NCI-H1417 treated with DMSO at 0.1 percent for 48 hours (cell line): ENCODE measurements at places on chromosomes 5 and 9.

DNA sequence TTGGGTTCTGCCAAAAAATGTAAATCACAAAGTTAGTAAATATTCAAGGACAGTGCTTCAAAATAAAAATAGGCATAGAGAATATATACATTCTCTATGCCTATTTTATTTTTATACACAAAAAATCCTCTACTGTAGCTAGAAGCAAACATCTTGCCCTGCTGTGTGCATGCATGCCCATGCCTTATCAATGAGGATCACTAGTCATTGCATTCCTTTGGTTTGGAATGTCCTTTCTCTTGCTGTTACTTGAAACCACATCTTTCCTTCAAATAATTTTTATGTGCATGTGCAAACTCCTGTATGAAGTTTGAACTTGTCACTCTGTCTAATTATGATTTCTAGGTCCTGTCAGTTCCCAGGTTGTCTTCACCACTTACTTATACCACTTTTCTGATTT lies 278.9 kb upstream of the IZUMO3 start:
- no peak for DNase-seq

GRCh38 chr5:124528838-124529237 lies 217.6 kb downstream of the ZNF608 start:
- no peak for DNase-seq

- DNase-seq = no peak
Measured at GRCh38 chr9:74953235-74953751, 581 bp upstream of the C9orf40 start.

DNA sequence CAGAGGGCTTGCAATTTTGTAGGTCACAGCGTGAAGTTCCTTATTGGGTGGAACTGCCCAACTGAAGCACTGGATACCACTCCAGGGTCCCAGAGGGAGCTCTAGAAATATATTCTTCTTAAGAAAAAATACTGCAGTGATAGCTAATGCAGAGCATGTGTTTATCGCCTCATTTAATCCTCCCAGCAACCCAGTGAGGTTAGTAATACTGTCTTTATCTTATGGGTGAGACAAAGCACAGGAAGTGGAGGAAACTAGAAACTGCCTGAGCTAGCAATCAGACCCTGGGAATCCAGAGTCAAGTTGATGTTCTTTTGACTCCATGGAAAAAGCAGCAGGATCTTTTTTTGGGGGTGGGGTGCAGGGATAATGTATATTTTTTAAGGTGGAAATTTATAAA lies 153.3 kb downstream of the PJA2 start:
- DNase-seq = no peak

GRCh38 chr5:80282054-80282453 lies 26.2 kb upstream of the SERINC5 start:
- DNase-seq = no peak

DNA sequence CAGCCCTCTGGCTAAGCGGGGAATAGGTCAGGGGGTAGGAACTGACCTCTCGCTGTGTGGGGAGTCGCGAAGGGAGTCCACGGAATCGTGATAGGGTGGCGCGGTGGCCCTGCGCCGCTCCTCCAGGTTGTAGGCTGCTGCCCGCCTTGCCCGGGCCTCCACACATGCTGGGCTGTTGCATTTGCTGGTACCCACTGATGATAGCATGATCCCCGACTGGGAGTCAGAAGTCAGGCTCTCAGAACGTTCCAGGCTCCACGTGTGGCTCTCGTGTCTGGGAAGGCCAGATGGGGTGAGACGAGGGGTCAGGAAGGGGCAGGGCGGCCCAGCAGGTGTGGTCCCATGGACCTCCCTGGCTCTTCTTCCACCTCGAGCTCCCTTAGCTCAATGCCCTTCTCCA lies 56.0 kb downstream of the PSD2 start:
- DNase-seq = no peak

DNA sequence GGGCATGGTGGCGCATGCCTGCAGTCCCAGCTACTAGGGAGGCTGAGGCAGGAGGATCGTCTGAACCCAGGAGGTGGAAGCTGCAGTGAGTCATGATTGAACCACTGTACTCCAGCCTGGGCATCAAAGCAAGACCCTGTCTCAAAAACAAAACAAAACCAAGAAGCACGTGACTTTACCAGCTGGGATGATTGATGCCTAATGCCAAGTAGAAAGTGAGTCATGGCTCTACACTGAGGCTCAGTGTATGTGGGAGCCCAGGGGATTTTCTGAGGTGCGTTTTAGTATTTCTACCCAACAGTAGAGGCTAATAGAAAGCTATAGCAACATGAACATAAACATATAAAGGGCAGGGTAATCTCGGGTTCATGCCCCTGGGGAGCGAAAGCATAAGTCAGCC lies 13.9 kb upstream of the BRD3OS start:
- no peak for DNase-seq

DNA sequence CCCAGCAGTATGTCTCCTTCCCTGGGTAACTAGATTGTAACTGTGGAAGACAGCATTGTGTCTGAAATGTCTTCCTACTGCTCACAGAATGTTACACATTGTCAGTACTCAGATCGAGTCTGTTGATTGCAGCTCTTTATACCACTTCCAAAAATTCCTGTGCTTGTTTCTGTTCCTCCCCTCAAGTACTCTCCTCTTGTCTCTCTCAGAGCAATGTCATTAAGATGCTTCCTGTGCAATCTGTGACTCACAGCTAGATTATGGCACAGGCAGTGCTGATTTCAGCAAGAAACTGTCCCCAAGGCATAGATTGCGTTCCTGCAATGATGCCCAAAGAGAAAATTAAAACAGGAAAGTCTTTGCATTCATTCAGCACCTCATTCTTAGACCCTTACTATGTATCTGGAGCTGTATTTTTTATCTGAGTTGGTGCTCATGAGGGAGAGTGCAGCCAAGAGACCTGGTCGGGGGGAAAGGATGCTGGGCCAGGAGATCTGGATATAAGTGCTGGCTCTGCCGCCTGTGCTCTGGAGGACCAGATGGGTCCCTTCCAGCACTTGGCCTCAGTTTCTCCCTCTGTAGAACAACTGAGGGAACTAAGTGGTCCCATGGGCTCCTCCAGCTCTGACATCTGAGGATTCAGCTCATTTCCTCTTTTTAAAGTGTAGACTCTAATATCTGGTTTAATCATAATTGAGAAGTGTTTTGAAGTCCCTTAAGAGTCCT lies 40.8 kb upstream of the GNPDA1 start:
- DNase-seq = no peak

DNA sequence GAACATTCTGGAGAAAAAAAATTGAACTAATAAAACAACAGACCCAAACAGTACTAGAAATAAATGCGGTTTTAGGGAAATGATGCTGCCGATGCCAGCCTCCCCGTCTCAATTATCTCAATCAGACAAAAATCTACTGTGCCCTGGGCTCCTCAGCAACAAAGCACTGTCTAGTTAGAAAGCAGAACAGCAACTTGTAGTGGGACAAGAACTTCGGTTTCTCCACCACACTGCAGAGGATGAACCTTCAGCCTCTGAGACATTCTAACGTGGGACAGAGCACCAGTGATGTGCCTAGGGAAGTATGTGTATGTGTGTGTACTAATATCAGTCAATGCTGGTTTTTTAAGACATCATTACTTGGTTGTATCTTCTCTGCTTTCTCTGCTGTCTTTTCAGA lies 11.1 kb upstream of the CAST start:
- DNase-seq = no peak
